Muscle of back (tissue), 13 donors: ENCODE measurements at places on chromosomes 3 and 15.

DNA sequence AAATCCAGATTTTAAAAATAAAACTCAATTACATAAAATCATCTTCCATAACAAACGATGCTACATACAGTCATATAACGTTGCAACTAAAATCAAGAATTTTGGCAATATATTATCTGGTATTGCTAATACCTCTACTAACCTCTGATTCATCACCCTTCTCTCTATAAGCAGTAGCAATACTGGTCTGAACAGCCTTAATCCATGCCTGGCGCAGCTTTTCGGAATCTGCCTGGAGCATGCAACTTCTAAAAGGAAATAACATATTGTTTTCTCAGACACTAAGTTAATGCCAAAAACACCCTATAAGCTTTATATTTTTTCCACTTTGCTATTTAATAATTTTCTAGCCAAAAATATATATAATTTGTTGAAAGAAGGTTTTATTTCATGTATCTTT lies 35.4 kb upstream of the XXYLT1 start:
- no peak for DNase-seq

- peak; percentile 15 for DNase-seq
These were observed 69.8 kb downstream of the TNFAIP8L3 start for GRCh38 chr15:51024735-51025453.

- no peak for DNase-seq
These were observed 62.7 kb upstream of the NR2C2 start for GRCh38 chr3:14884665-14885064.

DNA sequence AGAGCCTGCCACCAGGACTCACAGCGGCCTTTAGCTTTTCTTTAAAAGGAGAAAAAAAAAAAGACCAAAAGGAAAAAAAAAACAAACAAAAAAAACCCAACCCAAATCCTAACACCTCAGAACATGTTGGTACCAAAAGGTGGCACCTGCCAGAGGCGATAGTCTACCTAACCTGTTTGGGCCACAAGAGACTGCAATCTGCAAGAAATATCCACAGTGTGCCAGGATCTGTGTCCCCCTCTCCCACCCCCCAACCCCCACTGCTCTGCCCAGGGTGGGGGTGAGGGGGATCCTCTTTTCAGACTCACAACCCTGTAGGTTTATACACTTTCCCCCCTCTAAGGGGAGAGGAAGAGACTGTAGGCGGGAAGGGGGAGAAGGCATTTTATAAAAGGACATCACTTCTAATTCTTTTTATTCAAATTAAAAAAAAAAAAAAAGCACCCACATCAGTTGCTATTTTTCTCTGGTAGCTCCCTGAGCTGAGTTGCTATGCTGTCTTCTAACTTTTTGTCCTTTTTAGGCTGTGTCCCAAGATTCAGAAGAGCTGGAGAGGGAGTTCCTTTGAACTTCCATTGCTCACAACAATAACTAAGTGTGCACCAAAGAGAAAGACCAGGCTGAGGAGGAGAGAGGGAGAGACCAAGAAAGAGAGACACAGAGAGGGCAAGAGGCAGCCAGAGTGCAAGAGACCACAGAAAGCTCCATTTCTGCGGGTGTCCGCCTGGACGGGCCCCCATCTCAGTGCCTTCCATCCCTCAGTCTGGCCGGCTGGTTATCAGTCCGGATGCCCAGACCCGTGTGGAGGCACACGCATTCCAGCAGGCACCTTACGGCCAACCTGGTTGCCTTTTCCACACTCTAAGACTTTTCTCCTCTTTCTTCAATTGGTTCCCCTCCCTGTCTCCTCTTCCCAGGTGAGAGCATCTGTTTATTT lies 48.9 kb downstream of the TLE3 start:
- no peak for DNase-seq

GRCh38 chr3:177522051-177522450 lies 324.8 kb upstream of the TBL1XR1 start:
- no peak for DNase-seq

DNA sequence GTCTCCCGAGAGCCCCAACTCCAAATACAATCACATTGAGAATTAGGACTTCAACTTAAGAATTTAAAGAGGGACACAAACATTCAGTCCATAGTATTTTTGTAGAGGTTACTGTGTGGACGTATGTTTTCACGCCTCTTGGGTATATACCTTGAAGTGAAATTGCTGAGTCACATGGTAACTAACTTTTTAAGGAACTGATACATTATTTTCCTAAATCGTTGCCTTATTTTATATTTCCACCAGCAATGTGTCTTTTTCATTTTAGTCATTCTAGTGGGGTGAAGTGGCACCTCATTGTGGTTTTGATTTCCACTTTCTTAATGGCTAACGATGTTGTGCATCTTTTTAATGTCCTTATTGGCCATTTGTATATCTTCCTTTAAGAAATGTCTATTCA lies 11.8 kb downstream of the PARP15 start:
- no peak for DNase-seq

DNA sequence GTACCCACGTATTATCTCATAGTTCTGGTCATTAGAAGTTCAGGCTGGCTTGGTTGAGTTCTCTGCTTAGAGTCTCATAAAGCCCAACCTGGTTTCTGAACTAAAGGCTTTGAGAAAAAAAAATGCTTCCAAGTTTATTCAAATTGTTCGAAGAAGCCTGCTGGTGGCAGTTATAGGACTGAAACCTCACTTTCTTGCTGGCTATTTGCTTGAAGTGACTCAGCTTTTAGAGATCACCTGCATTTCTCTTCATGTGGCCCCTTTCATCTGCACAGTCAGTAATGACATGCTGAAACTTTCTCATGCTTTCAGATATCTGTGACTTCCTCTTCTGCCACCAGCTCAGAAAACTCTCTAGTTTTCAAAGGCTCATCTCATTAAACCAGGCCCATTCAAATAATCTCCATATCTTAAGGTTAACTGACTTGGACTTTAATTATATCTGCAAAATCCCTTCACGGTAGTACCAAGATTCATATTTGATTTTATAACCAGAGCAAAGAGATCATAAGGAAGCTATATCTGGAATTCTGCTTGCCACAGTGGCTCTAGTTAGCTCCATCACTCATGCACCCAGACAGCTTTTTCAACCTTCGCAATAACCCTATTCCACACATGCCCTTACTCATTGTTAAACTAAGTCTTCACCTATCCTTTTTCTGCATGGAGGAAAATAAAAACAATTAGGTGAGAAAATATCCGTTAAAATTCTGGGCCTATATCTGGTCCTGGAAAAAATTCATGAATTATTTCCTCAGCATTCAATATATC lies 433.8 kb upstream of the CBLB start:
- DNase-seq, result no peak

DNA sequence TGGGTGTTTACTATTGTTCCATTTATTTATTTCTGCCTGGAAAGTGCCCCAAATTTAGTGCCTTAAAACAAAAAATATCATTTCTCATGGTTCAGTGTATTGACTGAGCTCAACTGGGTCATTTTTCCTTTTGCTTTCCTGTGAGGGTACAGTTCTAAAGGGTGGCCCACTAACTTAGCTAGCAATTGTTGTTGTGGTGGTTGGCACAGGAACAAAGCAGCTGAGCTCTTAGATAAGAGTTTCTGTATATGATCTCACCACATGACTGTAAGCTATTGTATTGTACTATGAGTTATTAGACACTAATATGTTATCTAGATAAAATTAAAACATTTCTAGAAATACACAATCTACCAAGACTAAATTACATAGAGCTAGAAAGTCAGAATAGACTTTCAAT lies 1283.7 kb downstream of the OTOL1 start:
- DNase-seq, result no peak

GRCh38 chr3:11195721-11196332 lies 41.5 kb downstream of the HRH1 start:
- DNase-seq, result peak; percentile 44

DNA sequence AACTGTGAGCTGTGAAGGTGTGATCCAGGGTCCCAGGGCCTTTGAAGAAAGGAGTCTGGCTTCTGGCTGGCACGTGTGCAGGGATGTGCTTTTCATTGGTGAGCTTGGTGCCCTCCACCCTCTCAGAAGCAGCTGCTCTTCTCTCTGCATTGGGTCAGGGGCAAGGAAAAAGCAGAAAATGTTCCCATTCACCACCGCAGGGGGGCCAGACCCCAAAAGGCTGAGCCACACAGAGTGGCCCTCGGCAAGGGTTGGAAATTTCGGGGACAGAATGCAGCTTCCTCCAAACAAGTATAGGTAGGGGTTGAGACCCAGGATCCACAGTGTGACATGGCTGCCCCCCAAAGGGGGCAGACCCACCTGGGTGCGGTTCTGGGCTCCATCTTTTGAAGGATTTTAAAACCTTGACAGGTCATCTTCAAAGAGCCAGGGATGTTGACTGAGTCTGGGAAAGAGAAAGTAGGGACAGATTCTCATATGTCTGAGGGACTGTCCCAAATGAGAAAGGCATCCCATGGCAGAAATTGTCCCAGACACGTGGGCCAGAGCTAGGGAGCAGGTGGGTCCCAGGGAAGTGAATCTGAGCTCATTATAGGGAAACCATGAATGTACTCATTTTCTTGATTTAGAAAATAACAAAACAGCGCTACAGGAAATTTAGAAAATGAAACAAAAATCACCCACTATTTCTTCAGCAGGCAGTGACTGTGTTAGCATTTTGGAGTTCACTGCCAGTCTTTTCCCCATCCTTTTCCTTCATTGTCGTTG lies 2.7 kb downstream of the CSK start:
- no peak for DNase-seq

GRCh38 chr3:104561324-104561723 lies 805.4 kb upstream of the ALCAM start:
- DNase-seq, result no peak
